ENCODE measurements at places on chromosomes 12 and 14.

- DNase-seq, result no peak
These were observed 21.7 kb downstream of the CPM start for GRCh38 chr12:68911197-68911718.

DNA sequence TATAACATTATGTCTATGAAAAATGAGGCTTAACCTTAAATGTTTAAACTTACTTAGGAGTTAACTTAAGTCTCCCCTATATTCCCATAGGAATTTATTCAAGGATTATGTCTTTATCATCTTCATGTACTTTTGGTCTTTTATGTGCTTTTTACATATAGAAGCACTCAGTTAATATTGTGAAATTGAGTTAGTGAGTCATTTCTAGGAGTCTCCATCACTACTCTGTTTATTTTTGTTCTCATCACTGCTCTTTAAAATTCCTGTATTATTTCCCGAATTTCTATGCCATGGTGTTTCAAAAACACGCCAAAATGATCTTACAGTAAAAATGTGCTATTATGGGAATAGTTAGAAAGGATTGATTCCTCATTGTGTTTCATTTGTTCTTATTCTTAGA, 31.6 kb downstream of the TBC1D15 start:
- DNase-seq, result no peak

GRCh38 chr12:53939141-53940108, 794 bp downstream of the HOXC13 start:
- DNase-seq, result peak; percentile 35

- no peak for DNase-seq
These were observed 22.4 kb downstream of the ADCK1 start for GRCh38 chr14:77822307-77822706.

DNA sequence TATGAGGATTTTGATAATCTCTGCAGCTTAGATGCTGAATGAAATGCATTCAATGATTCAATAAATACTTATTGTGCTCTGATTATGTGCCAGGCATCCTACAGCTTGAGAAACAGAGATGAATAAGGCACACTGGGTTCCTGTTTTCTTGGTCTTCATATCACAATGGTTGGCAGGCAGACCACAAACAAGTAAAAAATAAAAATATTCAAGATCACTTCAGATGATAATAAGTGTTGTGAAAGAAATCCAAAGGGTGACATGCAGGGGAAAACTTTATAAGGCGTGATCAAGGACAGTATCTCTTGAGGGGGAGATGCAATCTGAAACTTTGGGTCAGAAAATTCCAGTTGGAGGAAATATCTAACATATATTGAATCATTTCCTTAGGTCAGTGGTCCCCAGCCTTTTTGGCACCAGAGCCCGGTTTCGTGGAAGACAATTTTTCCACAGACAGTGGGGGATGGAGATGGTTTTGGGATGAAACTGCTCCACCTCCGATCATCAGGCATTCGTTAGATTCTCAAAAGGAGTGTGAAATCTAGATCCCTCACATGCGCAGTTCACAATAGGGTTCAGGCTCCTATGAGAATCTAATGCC, 73.7 kb upstream of the RAP1B start:
- no peak for DNase-seq

DNA sequence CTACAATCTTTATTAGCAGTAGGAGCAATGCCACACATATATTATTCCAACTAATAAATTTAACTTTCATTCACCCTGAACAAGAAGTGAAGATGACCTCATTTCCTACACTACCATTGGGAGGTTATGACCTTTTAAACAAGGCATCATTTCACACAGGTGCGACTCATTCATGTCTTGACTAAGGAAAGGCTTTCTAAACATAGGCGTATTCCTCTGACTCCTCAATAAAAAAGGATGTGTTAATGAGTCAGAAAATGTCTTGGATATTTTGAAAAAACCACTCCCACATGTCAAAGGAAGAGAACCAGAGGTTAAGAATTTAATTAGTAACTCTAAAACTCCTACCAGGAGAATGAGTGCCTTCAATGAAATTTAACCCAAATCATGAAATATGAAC, 115.2 kb downstream of the PRICKLE1 start:
- DNase-seq, result no peak

- no peak for DNase-seq
These were observed 24.3 kb upstream of the RCOR1 start for GRCh38 chr14:102568115-102568614.

- peak; percentile 32 for DNase-seq
These were observed 147.6 kb downstream of the CHST11 start for GRCh38 chr12:104604070-104604994.

DNA sequence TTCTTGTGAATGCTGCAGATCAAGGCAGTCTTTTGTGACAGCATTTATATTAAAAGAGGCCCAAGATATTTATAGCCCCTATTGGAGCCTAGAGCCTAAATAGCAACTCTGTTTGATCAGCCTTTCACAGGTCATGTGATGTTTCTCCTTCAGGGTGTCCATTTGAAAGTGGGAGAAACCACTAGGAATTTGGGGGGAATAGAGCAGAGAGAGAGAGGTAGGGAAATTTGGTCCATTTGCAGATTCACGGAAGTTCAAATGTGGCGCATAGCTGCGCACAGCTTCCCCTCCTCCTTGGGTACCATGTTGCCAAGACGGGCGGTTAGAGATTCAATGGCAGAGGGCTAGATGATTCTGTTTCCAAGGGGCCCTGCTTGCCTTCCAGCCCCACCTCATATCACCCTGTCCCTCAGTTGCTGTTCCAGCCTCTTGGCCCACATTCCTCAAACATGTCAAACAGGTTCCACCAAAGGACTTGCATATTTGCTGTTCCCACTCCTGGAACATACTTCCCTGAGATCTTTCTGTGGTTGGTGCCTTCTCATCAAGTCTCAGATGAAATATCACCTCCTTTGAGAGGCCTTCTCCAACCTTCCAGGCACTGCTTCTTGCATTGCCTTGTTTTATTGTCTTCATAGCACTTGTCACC, 220.8 kb downstream of the CHST11 start:
- no peak for DNase-seq

- DNase-seq, result no peak
These were observed 72.2 kb upstream of the PRMT8 start for GRCh38 chr12:3418609-3419390.

DNA sequence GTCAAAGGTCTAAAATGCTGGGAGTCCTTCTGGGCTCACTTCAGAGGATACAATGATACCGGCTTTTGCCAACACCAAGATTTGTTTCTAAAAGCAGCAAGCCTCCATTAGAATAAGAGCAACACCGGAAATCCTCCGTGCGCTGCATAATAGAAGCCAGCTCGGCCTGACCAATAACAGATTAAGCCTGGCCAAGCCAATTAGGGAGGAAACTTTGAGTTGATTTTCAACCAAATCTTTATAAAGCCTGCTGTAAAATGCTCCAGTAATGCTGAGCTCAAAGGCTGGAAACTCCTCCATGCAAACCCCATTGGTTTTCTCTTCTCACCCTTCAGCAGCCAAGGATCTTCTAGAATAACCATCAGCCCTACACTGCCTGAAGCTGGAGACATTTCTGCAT, 150.1 kb downstream of the NTF3 start:
- no peak for DNase-seq

Measured in SK-N-SH (cell line).